ENCODE measurements at places on chromosomes 12 and 14.
A peak's percentile ranks its signal among the peaks of the same experiment; 100 is the strongest.

DNA sequence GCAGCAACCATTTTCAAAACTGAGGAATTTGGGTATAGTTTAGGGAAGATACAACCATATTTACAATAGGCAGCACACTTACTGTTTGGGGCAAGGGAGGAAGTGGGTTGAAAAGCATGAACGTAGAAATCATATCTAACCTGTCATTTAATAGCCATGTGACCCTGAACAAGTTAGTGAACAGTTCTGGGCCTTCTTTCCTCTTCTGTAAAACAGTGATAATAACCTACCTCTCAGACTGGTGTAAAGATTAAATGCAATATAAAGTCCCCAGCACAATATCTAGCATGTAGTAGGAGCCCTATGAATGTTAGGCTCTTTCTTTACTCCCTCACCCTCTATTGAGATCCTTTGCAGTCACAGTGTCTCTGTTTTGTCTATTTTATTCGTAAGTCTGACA lies 33.5 kb downstream of the A2ML1 start:
- no peak for DNase-seq

GRCh38 chr12:123712780-123713319 lies 697 bp downstream of the ATP6V0A2 start:
- DNase-seq = no peak

GRCh38 chr12:92478692-92479091 lies 224.1 kb upstream of the PLEKHG7 start:
- no peak for DNase-seq

DNA sequence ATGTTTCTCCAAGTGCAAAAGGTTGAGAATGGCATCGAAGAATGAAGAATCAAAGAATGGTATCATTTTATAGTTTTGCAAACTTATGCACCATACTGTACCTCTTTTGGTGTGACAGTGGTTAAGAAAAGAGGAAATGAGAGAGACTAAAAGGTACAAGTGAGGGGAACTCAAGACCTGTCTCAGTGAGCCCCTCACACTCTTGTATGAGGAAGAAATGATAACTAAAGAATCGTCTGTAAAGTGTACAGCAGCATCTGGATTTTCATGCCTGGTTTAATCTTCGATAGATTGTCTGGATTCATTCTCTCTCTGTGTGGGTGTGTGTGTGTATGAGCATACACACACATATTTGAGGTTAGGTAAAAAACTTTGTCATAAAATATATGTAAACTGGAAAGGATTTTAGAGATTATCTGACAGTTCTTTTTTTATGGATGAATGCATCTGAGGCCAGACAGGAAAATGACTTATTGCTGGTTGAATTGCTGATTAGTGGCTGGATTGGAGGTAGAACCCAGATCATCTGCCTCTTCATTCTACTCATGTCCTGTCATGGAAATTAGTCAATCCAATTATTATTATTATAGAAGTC lies 16.0 kb upstream of the SLC38A2 start:
- DNase-seq = no peak

DNA sequence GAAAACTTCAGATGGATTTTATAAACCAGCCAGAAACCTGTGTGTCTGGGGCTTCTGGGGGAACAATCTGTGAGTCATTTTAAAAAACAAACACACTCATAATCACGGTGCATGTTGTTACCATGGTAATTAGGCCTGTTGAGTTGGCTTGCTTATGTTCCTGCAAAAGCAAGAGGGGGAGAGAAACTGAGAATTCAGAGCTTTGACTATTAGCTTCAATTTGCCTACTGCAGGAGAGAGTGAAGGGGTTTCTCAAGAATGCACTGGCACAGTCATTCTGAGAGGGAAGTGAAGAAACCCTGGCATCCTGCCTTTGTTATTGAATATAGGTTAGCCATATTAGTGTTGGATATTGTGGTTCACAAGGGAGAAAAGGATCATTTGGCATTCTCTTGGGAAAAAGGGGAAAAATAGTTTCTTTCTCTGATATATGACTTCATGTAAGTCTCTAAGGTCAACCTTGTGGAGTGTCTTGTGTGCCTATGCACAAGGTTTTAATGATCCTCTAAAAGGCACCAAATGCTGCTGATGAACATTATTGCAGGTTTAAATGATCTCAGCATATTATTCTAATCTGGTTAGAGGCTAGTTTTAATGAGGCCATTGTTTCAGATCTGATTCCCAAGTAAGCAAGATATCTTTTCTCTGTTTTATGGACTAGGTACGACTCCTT lies 12.9 kb downstream of the GNG2 start:
- DNase-seq = peak; percentile 43

DNA sequence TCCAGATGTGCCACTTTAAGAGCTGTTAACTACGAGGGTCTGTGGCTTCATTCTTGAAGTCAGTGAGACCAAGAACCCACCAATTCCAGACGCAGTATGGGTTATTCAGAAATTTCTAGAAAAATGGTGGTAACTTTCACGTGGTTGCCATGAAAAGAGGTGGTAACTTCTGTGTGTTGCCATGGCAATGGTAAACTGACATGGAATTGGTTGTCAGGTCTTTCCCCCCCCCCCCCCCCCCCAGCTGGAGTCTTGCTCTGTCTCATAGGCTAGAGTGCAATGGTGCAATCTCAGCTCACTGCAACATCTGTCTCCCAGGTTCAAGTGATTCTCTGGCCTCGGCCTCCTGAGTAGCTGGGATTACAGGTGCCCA lies 18.8 kb upstream of the VWF start:
- DNase-seq = no peak

- no peak for DNase-seq
These were observed 47.2 kb downstream of the NPAS3 start for GRCh38 chr14:32985866-32986265.

DNA sequence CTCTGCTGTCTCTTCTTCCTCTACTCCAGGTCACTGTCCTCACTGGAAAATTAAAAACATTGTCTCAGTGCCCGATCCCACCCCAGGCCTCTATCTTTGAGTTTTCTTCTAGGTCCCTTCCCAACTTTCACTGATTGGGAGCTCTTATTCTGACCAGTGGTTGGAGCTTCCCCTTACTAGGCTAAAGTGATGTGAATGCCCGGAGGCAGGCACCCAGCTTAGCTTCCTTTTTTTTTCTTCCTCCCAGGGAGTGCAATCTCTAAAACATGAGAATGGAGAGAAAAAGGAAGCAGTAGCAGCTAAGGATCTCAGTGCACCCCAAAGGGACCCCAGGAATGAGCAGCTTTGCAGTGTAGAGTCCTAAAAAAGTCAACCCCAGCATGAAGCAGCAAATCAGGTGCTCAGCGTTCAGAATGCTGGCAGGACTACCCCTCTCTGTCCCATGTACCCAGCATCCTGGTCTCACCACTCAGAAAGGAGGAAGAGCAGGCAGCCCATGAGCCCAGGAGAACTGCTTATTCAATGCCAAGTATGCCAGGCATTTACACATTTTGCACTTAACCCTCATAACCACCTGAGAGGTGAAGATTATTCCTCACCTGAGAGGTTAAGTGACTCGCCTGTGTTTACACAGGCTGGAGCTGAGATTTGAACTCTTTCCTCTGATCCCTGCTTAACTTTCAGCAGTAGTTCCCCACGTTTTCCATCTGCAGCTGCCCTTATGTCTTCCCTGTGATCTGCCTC lies 146.2 kb upstream of the PWP1 start:
- no peak for DNase-seq

DNA sequence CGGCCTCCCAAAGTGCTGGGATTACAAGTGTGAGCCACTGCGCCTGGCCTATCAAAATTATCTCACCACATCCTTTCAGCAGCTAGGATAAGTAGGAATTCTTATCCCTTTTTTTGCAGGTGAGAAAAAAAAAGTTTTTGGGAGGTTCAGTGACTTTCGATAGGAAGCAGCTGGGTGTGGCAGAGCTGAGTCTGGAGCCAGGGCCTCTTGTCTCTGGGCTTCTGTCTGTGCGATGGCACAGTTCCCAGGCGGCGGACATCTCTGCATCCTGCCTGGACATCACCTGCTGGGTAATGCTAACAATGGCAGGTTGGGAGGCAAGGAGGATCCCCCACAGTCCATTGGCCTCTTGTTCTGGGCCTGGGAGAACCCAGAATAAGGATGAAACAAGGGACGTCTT lies 12.5 kb downstream of the NRXN3 start:
- no peak for DNase-seq

- no peak for DNase-seq
These were observed 8.8 kb upstream of the KCNK13 start for GRCh38 chr14:90053044-90053443.

GRCh38 chr12:6569312-6569711 lies 1.2 kb upstream of the NOP2 start:
- no peak for DNase-seq

DNA sequence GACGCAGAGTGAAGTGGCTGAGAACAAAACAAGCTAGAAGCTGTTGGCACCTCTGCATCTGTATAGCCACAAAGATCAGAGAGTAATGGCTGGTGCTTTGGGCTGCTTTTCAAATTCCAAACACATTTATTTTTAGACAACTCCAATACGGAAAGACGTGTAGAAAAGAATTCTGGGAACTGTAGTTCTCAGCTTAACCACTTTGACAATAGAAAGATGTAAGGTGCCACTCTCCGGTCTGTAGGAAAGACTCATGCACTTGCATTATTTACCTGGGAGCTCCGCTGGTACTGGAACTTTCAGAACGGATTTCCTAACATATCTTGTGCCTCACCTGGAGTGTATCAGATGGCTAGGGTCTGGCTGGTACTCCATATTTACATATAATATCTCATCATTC lies 1.8 kb upstream of the OR4K2 start:
- no peak for DNase-seq

GRCh38 chr14:50560931-50561285 lies 963 bp downstream of the ATL1 start:
- DNase-seq = peak; percentile 72

GRCh38 chr12:121452340-121452984 lies 52.5 kb downstream of the RNF34 start:
- no peak for DNase-seq

DNA sequence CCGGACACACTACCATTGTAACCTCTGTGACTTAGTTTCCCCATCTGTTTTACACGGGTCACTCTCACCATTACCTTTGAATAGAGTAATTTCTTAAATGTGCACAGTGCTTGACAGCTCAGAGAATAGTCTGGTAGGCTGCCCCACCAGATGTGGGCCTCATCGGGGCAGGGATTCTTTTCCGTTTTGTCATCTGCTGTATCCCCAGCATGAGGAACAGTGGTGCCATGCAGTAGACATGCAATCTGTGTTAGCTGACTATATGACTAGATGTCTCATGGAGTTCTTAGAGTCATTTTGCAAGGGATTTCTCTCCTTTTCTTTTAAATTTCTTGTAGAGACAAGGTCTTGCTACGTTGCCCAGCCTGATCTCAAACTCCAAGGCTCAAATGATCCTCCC lies 44.9 kb upstream of the PLEKHG3 start:
- no peak for DNase-seq

GRCh38 chr14:62133776-62134550 lies 371.7 kb downstream of the SNAPC1 start:
- DNase-seq = no peak

DNA sequence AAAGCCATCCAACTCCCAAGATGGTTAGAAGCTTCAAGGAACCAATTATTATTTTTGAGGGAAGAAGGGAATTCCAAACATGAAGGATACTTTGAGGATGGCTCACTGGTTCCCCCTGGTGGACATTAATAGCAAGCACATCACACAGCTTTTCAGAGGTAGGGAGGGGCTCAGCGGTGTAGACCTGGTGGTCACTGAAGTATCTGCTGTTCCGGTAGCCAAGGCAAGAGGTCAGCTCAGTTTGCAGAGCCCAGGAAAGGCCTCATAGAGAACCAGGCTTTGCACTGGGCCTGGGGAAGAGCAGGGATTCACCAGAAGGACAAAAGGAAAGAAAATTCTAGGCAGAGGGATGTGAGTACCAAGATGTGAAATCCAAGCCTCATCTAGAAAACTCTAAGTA lies 118.7 kb downstream of the KSR2 start:
- no peak for DNase-seq
